ENCODE measurements at places on chromosomes 6 and 20.

GRCh38 chr20:53547664-53548239, 45.9 kb downstream of the ZNF217 start:
- DNase-seq, result peak; percentile 42

DNA sequence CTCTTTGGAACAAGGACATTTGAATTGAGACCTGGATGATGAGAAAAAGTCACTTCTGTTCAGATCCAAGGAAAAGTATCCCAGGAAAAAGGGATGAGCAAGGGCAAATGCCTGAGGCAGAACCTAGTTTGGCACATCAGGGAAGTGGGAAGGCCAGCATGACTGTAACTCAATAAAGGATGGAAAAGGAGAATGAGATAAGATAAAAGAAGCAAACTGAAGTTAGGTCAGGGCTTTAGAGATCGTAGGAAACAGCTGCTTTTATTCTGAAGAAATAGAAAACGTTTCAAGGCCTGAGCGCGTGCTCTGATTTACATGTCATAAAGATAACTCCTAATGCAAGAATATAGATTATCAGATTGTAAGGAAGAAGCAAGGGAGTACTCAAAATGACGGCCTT, 450.0 kb downstream of the FRK start:
- no peak for DNase-seq

- no peak for DNase-seq
Observed at GRCh38 chr20:20668639-20669038, 43.8 kb downstream of the RALGAPA2 start.

DNA sequence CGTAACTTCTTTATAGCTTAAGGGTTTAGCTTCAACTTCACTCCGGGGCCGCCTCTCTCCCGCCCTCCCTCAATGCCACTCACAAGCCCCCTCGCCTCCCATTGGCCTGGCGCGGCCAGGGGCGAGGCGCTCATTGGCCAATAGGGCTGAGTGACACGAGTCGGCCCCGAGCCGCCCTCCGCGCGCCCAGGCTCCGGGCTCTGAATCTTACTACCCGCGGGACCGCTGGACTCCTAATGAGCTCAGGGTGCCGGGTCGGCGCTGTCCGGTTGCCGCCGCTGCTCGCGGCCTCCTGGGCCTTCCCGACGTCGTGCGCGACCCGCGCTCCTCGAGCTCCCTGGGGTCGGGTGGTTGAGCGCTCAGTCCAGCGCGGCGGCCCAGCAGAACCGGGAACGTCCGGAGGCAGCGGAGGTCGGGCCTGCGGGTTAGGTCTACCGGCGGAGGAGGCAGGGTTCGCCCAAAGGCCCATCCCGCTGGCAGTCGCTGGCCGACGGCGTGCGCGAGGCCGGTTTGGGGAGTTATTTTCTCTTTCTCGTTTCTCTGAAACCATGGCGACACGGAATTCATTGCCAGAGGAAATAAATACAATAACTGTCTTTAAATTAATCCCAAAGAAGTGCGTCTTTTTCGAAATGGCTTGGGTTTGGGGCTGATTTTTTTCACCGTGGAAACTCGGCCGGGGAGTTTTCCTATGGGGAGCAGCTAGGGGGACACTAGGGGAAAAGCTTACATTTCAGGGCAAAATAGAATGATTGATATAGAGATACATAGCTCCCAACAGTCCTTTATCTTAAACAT, at the start of gene SIM1:
Gene SIM1, minus strand, starts transcription at position 19 of the 798 bp plus-strand sequence. CDS start 1,453 bp downstream, outside the sequence.
- no peak for DNase-seq

GRCh38 chr6:33875696-33876095, 71.9 kb upstream of the MLN start:
- DNase-seq, result no peak

DNA sequence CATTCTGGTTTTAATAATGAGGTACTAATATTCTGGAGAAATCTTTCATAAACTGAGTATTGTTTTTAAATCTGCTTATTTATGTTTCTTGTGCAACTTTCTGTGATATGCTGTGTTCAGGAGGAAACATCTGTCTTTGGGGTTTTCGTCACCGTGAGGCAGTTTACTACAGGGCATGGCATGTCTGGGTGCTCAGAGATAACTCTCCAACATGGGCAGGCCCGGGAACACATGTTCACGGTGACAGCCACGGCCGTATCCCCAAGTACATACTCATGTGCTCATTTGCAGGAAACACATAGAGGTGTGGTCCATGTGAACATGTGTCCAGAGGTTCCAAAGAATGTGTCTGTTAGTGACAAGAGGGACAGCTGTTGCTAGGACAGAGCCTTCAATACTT, 62.1 kb upstream of the CNKSR3 start:
- no peak for DNase-seq

GRCh38 chr6:15250187-15251168, 4.6 kb downstream of the JARID2 start:
- no peak for DNase-seq

DNA sequence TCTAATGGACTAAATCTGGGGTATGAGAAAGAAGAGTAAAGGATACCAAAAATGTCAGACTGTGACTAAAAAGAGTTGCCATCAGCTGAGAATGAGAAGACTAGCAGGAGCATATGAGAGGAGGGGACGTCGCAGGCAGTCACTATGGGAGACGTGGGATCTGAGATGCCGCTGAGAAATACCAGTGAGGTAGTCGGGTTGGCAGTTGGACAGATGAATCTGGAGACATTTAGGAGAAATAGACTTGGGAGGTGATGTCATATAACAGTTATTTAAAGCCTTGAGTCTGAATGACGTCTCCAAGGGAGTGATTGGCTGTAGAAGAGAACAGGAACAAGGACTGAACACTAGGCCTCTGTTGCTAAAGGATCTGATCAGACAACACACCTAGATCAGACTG, 51.5 kb upstream of the TRIM26 start:
- DNase-seq, result no peak

DNA sequence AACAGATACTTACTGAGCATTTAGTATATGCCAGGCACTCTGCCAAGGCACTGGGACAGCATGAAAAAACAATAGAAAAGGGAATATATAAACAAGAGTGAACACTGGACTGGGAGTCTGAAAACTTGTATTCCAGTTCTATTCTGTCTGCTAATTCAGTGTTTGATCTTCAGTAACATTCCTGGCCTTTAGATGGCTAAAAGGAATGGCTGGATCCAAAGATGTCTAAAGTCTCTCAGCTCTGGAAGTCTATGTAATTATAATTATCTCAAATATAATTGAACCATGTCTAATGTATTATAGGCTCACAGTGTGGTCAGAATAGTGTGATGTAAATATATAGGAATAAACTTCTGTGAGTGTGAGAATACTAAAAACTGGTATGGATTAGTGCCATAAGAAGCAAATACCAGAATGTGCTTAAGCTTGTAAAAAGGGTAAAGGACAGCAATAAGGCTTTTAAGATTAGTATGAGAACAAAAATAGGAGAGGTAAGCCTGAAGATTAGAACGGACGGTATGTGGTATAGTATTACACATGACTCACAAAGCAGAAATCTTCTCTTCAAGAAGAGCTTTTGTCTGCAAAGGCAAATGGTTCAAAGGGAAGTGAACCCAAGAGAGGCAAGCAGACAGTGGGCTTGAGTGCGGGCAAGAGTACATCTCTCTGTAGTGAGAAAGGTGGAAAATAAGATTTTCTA, 68.5 kb downstream of the TMEM200A start:
- DNase-seq, result peak; percentile 13

GRCh38 chr6:166996406-166996805, 2.8 kb upstream of the CEP43 start:
- DNase-seq, result no peak

GRCh38 chr20:32930181-32930580, 71.5 kb downstream of the EFCAB8 start:
- no peak for DNase-seq

DNA sequence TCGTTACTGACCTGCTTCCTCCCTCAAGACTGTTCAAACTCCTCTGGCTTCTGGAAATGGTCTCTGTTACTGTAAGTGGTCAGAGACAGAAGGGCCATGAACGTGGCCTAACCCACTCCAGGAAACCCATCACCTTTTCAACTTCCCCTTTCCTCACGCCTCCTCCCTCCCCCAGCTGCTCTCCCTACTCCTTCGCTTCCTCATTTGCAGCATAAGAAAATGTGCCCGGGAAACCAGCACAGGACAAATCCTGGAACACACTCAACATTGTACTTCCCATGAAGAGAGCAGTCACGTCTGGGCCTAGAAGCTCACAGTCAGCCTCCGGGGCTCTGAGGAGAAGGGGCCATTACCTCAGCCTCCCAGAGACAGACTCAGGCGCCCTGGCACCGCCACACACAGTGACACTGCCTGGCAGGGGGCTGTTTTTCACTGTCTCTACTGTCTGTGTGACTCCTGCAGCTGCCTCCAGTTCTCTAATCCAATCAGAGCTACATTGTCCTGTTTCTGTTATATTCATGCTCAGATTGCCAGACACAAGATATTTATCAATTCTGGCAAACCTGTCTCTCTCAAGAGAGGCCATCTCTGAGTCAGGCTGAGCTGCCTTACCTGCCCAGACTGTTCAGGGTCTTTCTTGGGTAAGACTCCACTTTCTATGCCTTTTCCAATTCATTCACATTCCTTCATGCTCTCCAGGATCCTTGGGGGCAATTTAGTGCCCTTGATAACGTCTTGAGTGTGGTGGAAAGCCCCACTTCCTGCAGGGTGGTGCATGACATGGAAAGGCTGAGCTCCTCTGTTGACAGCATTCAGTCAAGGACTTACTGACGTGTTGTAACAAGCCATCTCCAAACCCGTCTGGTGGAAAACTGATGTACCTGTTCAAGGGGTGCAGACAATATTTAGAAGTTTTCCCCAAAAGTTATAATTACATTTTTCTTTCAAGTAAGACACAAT, 242.2 kb downstream of the HIVEP2 start:
- DNase-seq, result no peak

DNA sequence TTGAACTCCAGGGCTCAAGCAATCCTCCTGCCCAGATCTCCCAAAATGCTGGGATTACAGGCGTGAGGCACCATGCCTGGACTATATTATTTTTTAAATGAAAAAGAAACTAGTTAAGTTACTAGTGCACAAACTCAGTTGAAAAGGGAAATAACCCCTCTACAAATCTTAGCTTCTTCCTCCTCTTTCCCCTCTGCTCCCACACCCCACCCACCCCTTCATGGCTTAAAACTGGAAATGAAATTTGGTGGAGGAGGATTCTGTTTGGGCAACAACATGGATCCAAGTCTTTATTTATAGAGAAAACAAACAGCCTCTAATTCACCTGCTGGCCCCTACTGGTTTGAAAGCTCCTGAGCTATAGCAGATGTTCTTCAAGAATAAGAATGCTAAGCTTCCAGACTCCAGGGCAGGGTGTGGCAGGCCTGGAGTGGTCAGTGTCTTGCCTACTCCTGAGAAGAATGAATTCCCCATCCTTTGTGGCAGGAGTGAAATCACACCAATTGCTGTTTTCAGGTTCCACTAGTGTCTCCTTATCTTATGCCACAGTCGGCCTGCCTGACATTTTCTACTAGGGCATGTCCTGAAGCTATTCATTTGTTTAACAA, 73.5 kb downstream of the ZFP64 start:
- DNase-seq, result no peak

GRCh38 chr20:41715526-41715925, 97.3 kb upstream of the CHD6 start:
- DNase-seq, result no peak

DNA sequence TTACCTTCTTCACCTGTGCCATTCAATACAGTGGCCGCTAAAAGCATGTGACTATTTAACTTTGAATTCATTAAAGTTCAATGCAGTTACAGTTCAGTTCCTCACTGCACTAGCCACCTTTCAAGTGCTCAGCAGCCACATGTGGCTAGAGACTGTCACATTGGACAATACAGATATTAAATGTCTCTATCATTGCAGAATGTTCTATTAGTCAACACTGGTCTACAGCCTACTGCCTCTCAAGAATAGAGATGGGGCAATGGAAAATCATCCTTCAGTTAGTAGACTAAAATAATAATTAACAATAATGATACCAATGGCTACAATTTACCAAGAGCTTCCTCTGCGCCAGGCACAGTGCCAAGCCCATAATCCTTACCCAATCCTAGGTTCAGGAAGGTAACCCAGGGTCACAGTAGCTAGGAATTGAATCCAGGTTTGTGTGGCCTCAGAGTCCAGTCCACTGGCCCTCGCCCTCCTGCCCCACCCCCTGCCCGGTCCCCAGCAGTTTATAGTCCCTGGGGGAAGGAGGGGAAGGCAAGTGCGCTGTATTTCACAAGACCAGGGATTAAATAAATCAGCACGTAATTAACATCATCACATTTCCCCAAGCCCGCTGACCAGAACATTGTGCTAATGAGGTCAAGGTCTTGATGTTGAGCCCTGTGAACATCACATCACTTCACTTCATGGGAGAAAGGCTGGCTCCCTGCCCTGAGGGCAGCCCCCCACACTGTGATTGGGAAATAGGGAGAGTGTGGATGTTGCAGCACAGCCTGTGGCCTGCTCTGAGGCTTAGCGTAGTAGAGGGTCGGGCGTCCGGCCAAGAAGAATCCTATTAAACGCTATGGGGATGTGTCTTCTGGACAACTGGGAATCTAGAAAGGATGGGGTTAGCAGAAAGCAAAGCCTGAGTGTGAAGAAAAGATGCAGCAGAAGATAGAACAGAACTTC, 147.2 kb downstream of the VEGFA start:
- no peak for DNase-seq

- no peak for DNase-seq
Observed at GRCh38 chr6:109257494-109257893, 124.8 kb downstream of the CD164 start.

- no peak for DNase-seq
Observed at GRCh38 chr6:2872423-2873358, 30.4 kb downstream of the SERPINB9 start.

DNA sequence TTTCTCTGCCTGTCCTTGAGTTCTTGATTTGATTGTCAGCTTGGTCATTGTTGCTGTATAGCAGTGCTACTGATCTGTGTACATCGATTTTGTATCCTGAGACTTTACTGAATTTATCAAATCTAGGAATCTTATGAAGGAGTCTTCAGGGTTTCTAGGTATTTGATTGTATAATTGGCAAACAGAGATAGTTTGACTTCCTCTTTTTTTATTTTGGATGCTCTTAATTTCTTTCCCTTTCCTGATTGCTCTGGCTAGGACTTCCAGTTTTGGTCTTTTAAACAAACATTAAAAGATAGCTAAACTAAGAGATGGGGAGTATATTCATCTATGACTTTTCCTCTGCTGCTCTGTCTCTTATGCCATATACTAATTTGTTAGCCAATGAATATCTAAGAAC, 62.4 kb downstream of the NCOA7 start:
- DNase-seq, result no peak

GRCh38 chr6:42278131-42278853, 60.6 kb upstream of the MRPS10 start:
- no peak for DNase-seq

- DNase-seq, result no peak
Observed at GRCh38 chr20:46265539-46265938, 42.8 kb downstream of the CDH22 start.

GRCh38 chr6:113860181-113860955, 3.2 kb downstream of the MARCKS start:
- DNase-seq, result no peak

GRCh38 chr20:4875578-4876067, 125.7 kb downstream of the SLC23A2 start:
- no peak for DNase-seq

DNA sequence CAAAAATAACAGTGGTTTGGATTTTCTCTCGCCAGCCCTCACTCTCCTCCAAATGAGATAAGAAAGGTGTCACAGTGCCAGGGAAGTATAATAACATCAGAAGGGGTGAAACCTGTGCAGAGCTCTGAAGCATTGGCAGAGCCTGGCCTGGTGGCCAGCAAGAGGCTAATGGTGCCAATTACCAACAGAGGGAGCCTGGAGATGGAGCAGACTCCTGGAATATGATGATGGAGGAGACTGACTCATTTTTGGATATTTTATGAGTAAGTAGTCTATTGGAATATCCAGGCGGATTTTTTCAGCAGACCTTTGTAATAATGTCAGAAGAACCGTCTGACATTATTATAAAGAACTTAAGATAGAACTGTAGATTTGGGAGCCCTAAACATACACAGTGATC, 442.6 kb upstream of the MARCKS start:
- peak; percentile 57 for DNase-seq
